NCI-H1417 (cell line): ENCODE measurements at places on chromosomes 2 and 18.

GRCh38 chr2:168147830-168148794 lies 99.3 kb downstream of the STK39 start:
- no peak for DNase-seq

GRCh38 chr2:135066710-135067109 lies 14.6 kb downstream of the RAB3GAP1 start:
- DNase-seq = no peak

DNA sequence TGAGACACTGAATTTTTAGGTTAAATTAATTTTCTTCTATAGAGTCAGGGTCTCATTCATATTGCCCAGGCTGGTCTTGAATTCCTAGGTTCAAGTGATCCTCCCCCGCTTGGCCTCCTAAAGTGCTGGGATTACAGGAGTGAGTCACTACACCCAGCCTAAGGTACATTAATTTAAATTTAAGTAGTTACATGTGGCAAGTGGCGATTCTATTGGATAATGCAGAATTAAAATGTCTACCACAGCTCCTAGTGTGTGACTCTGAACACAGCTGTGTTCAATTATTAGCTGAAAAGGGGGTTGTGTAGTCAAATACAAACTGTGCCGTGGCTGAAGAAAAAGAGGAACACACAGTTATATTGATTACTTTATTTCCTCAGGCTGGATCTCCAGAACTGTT lies 2.2 kb upstream of the CAD start:
- no peak for DNase-seq

DNA sequence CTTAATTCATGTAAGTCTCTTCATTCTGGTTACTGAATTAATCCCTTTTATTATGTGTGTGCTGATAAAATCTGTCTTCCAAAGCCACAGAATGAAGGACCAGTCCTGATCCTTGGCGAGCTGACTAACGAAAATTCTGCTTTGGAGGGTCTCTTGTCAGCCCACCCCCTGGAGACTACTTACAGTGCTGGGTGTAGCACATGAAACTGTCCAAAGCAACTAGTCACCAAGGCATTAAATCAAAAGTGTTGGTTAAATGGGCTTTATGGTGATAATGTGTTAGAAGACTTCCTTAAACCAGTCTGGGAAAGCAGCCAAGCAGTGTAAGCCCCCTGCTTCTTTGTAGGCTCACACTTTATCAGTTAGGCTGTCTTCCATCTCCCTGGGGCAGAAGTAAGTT lies 420.2 kb downstream of the SUCLG1 start:
- no peak for DNase-seq

- DNase-seq = peak; percentile 56
Measured at GRCh38 chr2:20157193-20157891, 67.6 kb downstream of the SDC1 start.

DNA sequence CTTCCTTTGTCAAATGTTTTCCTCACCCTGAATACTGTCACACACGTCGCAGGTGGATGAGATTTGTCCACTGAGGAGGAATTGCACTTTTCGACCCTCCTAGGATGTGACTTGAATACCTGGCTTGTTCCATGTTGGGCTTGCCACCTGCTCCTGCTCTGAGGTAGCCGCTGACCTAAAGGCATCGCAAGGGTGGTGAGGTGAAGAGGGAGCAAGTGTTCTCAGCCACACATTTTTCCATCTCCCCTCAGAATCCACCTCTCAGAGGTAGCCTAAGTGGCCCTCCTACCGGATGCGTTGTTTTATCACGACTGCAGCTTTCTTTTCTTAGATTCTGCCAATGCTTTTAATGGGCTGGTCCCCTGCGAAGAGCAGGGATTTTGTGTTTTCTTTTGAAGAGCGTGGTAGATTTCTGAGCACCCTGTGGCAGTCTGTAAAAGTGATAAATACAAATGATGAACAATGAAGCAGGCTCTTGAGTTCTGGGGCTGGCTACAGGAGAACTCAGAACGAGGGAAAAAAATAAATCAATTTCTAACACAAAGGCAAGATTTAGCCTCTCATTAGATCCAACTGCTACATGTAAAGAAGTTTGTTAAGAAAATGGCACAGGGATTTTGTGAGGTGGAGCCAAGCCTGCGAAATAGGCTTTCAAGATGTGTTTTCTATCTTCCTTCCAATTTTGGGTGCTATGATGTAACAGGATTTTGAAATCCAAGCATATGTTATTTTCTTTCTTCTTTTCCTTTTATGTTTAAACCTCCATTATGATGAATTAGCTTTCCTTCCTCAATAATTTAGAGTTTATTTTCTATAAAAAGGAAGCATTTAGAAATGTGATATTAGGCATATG lies 386.7 kb downstream of the TGIF1 start:
- DNase-seq = peak; percentile 53

GRCh38 chr2:33706410-33706809 lies 107.3 kb upstream of the FAM98A start:
- DNase-seq = peak; percentile 54

- no peak for DNase-seq
Measured at GRCh38 chr2:32502941-32503340, 124.9 kb upstream of the TTC27 start.

GRCh38 chr18:62586151-62586774 lies 63.4 kb downstream of the ZCCHC2 start:
- peak; percentile 63 for DNase-seq

DNA sequence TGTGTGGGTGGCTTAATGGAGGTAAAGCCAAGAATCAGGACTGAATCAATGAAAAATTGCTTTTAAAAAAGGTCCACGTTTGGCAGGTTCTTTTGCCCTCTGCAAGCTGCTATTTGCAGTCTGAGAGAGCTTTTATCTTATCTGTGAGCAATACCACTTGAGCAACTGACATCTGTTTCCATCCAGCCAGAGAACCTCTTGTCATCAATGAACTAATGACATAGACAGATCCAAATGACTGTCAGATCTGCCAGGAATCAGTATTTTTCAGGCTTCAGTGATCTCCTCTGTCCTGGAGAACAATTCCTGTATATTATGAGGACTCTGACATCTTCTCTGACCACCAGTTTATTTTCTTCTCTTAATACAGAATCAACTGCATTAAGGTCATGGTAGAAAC lies 608.1 kb downstream of the LRP1B start:
- no peak for DNase-seq

DNA sequence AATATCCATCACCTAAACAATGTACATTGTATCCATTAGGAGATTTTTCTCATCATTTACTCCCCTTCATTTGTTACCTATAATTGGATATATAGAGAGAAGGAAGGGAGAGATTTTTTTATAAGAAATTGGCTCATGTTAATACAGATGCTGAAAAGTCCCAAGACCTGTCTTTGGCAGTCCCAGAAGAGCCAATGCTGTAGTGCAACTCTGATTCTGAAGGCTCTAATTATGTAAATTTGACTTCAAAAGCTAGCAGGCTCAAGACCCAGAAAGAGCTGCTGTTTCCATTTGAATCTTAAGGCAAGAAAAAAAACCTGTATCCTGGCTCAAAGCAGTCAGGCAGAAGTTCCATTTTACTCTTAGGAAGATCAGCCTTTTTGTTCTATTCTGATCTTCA lies 1245.5 kb upstream of the FAM98A start:
- DNase-seq = no peak

DNA sequence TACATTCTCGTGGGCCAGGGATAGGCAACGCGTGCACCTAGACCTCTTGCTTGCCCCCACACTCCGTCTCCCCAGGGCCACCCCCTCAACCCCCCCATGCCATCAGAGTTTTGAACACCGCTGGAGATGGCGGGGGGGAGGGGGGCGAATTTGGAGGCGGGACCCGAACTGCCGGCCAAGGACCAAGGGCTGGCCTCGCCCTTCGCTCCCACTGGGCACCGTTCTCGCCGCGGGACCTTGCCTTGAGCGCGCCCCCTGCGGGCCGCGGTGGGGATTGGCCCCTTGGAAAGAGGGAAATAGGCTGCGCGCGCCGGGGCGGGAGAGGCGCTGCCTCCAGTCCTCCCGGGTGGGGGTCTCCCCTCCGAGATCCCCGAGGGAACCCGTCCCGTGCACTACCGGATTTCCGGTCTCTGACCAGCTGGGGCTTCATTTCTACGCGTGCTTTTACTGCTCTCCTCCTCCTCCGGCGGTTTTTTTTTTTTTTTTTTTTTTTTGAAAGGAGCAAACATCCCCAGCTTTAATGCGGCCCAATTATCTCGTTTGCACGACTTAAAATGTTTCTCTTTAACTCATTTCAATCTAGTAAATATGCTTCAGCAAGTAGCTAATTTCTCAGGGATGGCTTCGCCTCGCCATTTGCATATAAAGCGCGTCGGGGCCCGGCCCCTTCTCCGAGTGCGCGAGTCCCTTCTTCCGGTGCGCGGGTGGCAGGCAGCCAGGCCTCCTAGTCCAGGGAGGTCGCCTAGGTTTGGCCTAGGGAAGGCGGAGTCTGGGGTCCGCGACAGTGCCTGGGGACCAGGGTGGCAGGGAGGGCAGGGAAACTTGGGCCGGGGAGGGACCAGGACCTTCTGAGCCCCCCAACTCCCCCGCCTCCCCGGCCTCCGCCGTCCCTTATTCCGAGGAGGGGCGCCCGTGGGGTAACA lies 10.0 kb upstream of the GBX2 start:
- DNase-seq = peak; percentile 57

DNA sequence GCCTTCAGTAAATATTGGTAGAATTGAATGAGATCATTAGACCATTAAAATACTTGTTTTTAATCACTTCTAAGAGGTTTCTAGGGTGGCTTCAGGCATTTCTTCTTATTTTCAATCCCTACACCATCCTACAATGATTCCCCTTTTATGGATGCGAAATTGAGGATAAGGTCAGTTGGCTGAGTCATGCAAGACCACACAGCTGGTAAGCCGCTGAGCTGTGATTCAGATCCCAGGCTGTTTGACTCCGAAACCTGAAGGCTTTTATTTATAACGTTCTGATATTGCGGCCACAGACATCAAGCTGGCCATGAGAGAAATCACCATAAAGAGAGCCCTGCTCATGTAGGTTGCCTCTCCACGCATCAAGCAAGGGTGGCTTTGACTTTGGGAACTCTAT lies 133.4 kb downstream of the VAPA start:
- DNase-seq = no peak

DNA sequence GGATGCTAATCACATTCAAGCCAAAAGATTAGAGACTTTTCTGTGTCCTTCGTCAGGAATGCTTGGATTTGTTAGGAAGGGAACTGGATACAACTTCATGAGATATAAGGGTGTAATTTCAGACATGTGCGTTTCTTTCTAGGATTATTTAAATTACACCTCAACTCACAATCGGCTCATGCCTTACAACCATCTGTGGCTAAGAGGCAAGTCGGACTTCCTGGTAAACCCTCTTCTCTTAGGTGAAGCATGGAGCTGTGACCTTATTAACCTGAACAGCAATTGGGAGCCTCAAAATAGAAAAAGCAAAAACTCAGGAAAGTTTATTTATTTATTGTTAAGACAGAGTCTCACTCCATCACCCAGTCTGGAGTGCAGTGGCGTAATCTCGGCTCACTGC lies 61.8 kb downstream of the SEMA4F start:
- no peak for DNase-seq

DNA sequence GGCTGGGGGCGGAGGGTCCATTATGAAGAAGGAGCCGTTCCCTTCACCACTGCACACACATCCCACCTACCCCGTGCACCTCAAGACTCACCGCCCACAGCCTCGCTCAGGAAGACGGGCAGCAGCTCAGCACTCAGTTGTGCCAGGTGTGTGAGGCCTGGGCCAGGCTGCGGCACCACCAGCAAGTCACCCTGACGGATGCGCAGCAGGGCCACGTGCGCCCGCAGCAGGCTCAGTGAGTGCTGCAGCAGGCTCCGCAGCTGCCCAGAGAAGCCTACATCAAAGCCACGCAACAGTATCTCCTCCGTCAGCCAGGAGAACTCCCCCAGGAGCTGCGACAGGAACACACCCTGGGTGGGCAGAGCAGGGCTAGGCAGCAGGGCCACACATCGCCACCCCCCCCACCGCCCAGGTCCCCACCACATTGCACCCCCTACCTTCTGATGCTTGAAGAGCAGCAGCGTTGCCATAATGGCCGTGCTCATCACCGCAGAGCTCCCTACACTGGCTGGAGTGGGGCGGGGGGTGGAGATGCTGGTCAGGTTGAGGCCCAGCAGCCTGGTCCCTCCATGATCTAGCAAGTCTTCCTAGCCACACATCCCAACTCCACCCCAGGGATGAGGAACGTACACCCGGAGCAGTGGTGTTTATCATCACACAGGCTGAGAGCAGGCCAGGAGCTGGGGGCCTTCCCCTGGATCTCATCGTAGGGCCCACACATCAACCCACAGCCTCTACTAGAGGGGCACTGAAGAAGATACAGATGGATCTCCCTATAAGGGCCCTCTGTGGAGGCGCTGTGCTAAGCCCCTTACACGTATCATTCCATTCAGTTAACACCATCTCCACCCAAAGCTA lies 10.2 kb downstream of the GPAT2 start:
- no peak for DNase-seq

DNA sequence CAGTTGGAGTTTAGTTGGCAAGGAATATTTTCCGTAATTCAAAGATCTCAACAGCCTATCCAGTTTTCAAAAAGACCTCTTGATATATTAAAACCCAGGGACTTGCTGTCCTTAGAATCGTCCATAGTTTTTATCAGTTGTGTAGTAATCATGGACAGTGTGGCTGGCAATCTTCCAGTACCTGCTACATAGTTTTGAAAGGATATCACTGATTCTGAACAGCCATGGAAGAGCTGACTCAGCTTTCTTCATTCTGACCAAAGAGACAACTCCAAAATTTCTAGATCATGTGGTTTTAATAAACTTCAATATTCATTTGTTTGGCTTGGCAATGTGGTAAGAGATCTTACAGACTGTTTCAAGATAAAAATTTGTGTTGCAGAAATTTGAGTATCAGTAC lies 616.7 kb downstream of the TDRD15 start:
- DNase-seq = no peak

DNA sequence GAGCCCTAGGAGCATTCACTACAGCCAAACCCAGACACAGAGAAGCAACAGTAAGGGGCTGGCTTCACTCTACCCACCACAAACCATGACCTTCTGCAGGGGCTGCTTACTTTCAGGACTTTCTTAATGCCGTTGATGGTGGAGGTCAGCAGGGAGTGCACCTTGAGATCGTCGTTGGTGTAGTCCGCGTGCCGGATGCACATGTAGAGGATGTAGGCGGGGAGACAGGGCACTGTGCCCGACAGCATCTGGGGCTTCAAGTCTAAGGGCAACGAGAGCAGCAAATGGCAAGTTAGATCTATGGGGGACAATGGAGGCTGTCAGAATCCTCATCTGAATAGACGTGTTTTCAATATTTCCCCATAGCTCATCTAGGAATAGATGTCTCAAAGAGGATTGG lies 29.8 kb upstream of the ACAA2 start:
- no peak for DNase-seq

GRCh38 chr18:39960550-39960949 lies 1994.5 kb upstream of the PIK3C3 start:
- DNase-seq = no peak
